Naive B cell (primary cell): ENCODE measurements at places on chromosomes 2 and 18. TPM values are rescaled to one million over a fixed set of nuclear protein-coding genes. Genes with fewer than 3 reads are reported as not detected.

GRCh38 chr2:17182399-17182798, 335.8 kb downstream of the RAD51AP2 start:
- H3K36me3 ChIP-seq = no peaks in the 10 kb centered on the region
- H3K4me1 ChIP-seq = no peaks in the 10 kb centered on the region
- no peaks in the 10 kb centered on the region for H3K27me3 ChIP-seq

DNA sequence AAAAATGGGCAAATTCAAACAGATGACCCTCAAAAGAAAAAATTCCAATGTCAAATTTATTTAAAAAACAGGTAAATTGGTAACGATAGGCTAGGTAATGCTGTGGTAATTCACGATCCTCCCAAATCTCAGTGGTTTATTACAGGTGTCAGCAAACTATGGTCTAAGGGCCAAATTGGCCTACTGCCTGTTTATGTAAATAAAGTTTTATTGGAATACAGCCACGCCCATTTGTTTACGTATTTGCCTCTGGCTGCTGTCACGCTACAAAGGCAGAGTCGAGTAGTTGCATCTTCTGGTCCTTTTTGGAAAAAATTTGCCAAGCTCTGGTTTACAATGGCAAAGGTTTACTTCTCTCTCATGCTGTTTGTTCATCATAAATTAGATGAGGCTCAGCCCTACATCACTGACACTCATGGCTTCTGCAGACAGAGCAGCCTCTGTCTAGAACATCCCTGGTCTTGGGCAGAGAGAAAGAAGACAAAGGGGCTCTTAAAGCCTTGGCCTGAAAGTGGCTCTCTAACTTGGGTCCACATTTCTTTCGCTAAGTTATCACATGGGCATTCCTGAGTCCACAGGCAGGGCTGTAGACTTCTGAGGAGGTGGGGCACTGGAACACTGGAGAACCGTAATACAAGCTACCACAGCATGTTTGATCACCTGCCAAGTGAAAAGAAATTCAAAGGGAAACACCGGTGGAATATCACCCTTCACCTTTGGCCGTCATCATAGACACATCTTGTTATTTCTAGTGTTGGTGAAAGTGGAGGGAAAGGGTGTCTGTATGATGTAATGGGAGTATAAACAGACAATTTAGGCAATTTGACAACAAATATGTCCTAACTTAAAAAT, 34.8 kb downstream of the SP110 start:
- H3K4me1 ChIP-seq = peaks cover 10% of the 10 kb centered on the region
- DNase-seq = no peak
- no peaks in the 10 kb centered on the region for H3K27me3 ChIP-seq
- no peak overlapping the region for H3K4me3 ChIP-seq
- H3K36me3 ChIP-seq = peaks cover 63% of the 10 kb centered on the region

DNA sequence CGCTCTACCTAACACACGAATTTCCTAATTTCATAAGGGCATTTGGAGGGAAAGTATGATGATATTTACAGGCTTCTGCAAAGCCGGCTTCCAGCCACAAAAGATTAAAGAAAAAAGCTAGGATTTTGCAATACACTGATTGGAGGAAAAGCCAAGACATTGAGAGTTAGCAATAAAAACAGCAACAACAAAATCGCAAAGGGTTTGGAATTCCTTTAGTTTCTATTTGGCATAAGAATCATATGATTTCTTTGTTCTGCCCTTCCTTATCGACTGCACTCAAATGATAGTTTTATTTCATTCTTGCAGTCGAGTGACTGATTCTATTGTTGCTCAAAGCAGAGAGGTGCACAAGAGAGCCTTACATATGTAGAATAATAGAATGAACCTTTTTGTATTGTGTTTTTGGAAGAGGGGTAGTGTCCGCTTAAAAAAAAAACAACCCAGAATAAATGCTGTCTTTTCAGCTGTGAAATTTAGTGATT, 3.9 kb upstream of the ZNF532 start:
- no peak overlapping the region for H3K4me3 ChIP-seq
- H3K36me3 ChIP-seq = peaks cover 8% of the 10 kb centered on the region
- peaks cover 13% of the 10 kb centered on the region for H3K27me3 ChIP-seq
- no peak for DNase-seq
- peaks cover 25% of the 10 kb centered on the region for H3K4me1 ChIP-seq

- no peak overlapping the region for H3K27ac ChIP-seq
- no peaks in the 10 kb centered on the region for H3K27me3 ChIP-seq
- DNase-seq = no peak
- no peak overlapping the region for H3K4me3 ChIP-seq
- no peaks in the 10 kb centered on the region for H3K4me1 ChIP-seq
Observed at GRCh38 chr2:147095376-147095775, 749.5 kb upstream of the ACVR2A start.

The FOXD4L1 gene
- polyA plus RNA-seq = not detected
